ENCODE measurements at places on chromosomes 1 and 21. TPM values are rescaled to one million over a fixed set of nuclear protein-coding genes. Genes with fewer than 3 reads are reported as not detected.

The PTGS2 gene
- total RNA-seq, result 2.7 TPM

The TNNI3K gene
- 1.4 TPM for total RNA-seq

The AK5 gene
- 1.7 TPM for total RNA-seq

The ADAMTS4 gene
- total RNA-seq, result 14.0 TPM

The AHCYL1 gene
- total RNA-seq, result 125 TPM

The SERBP1 gene
- 151 TPM for total RNA-seq

The TTLL7 gene
- 7.0 TPM for total RNA-seq

The NGF gene
- 1.2 TPM for total RNA-seq

The SFN gene
- 44.7 TPM for total RNA-seq

The VCAM1 gene
- 539 TPM for total RNA-seq

The NFASC gene
- total RNA-seq, result 29.9 TPM

The CORT gene
- total RNA-seq, result 0.22 TPM

The PCNX2 gene
- 29.2 TPM for total RNA-seq

The SPATA45 gene
- total RNA-seq, result 0.57 TPM

The UMODL1 gene
- not detected for total RNA-seq

The MYBPH gene
- not detected for total RNA-seq

The OR6N1 gene
- total RNA-seq, result not detected

The FMO3 gene
- 19.3 TPM for total RNA-seq
